BJ (cell line): ENCODE measurements at places on chromosomes 2 and 18. TPM values are rescaled to one million over a fixed set of nuclear protein-coding genes. Genes with fewer than 3 reads are reported as not detected.

LYPD1 gene
- 9.2 and 9.6 TPM in 2 replicates for polyA plus RNA-seq

CRYGC gene
- polyA plus RNA-seq = not detected in 2 replicates

KCTD1 gene
- polyA plus RNA-seq = 6.3 and 9.6 TPM in 2 replicates

MEIS1 gene
- 57.4 and 65.7 TPM in 2 replicates for polyA plus RNA-seq

VWC2L gene
- polyA plus RNA-seq = not detected in 2 replicates

CKAP2L gene
- 3.3 and 6.4 TPM in 2 replicates for polyA plus RNA-seq

RPE gene
- 71.0 and 78.3 TPM in 2 replicates for polyA plus RNA-seq

HRH4 gene
- polyA plus RNA-seq = 0.05 TPM in 1 of 2 replicates, not detected in the other

RGPD3 gene
- 0.02 and 0.10 TPM in 2 replicates for polyA plus RNA-seq

G6PC2 gene
- polyA plus RNA-seq = not detected in 2 replicates

SPC25 gene
- 4.8 and 9.5 TPM in 2 replicates for polyA plus RNA-seq

RUFY4 gene
- not detected in 2 replicates for polyA plus RNA-seq

CCDC195 gene
- polyA plus RNA-seq = not detected in 2 replicates

KIF5C gene
- polyA plus RNA-seq = 0.17 and 0.23 TPM in 2 replicates

DNA sequence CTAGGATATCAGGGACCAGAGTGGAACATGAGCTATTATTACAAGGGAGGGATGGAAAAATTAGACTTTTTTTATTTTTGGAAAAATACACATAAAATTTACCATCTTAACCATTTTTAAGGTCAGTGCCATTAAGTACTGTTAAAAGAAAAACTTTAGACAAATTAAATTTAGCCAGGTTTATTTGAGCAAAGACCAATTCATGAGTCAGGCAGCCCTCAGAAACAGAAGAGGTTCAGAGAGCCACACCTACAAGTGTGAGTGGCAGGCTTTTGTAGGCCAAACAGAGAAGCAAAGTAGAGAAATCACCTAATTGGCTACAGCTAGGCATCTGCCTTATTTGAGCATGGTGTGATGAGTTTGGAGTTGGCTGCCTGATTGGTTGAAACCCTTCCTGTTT lies 301.3 kb upstream of the RAB12 start:
- DNase-seq = no peak

GRCh38 chr18:73975266-73975665 lies 172.4 kb downstream of the FBXO15 start:
- no peak for DNase-seq

DNA sequence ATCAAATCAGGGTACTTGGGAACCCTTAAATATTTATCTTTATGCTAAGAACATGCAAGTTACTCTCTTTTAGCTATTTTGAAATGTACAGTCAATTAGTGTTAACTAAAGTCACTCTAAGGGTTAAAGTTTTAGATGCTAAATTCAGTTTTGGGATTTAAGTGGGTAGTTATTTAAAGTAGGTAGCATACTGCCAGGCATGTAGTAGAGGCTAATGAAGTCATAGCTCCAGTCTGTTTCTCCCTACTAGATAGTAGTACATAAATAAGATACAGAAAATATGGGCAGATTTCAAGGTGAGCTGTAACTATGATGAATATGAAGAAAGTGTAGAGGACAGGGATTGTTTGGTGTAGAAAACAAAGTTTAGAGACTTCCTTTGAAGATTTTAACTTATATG lies 7.5 kb downstream of the RAB3GAP1 start:
- DNase-seq = no peak

- no peak for DNase-seq
Observed at GRCh38 chr18:46273861-46274260, 169.7 kb downstream of the HAUS1 start.

- DNase-seq = no peak
Observed at GRCh38 chr2:202754936-202755335, 116.6 kb downstream of the ICA1L start.

DNA sequence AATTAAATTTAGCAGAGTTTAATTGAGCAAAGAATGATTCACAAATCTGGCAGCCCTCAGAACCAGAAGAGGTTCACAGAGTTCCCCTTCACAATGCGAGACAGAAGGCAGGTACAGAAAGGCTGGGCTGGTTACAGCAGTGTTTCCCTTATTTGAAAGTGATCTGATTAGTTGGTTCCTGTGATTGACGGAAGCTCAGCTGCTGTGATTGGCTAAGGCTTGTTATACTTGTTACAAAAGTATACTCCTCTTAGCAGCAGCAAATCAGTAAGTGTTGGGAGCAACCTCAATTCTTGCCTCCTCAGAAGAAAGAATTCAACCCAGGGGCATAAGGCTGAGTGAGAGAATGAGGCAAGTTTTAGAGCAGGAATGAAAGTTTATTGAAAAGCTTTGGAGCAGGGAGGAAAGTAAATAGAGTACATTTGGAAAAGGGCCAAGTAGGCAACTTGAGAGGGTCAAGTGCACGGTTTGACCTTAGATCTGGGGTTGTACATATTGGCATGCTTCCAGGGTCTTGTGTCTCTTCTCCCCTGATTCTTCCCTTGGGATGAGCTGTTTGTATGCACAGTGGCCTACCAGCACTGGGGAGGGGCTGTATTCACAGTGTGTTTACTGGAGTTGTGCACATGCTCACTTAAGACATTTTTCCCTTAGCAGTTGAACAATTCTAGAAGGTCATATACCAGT lies 431.8 kb upstream of the RAB12 start:
- no peak for DNase-seq

GRCh38 chr2:164302786-164303185 lies 318.5 kb downstream of the GRB14 start:
- no peak for DNase-seq

- DNase-seq = no peak
Observed at GRCh38 chr2:49110571-49110970, 43.7 kb downstream of the FSHR start.

DNA sequence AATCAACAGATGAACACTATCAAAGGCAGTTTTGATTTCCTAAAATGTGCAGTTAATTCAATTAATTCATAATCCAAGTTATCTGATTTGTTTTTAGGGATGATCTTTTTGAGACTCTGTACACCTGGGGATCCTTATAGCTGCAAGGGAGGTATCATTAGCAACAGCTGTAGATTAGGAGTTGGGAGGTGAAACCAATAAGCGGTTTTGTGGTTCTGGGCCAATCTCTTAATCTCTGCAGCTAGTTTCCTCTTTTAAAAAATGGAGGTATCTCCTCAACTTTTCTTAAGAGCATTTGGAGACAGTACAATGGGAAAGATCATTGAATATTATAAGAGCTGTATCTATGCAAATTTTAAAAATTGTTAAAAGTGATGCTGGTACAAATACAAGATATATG lies 126.0 kb downstream of the MC4R start:
- DNase-seq = no peak

GRCh38 chr18:78239090-78239457 lies 740.5 kb upstream of the SALL3 start:
- no peak for DNase-seq

GRCh38 chr2:116987447-116987846 lies 827.0 kb upstream of the DDX18 start:
- DNase-seq = no peak

- no peak for DNase-seq
Observed at GRCh38 chr2:29751390-29751789, 170.0 kb downstream of the ALK start.
